Progenitor cell of endocrine pancreas (in vitro differentiated cells): ENCODE measurements at places on chromosomes 4 and X. TPM values are rescaled to one million over a fixed set of nuclear protein-coding genes. Genes with fewer than 3 reads are reported as not detected.
A peak's percentile ranks its signal among the peaks of the same experiment; 100 is the strongest.

- H3K36me3 ChIP-seq = no peaks in the 10 kb centered on the region
- DNase-seq = no peak
- no peak overlapping the region for H3K4me3 ChIP-seq
Observed at GRCh38 chr4:181271116-181271640, 972.0 kb upstream of the TENM3 start.

CPLX1 gene
- total RNA-seq = 1.4 and 2.0 TPM in 2 replicates

- no peak overlapping the region for H3K27ac ChIP-seq
- no peak overlapping the region for H3K4me3 ChIP-seq
- no peaks in the 10 kb centered on the region for H3K4me1 ChIP-seq
Observed at GRCh38 chr4:25527034-25527433, 128.6 kb upstream of the SLC34A2 start.

DNA sequence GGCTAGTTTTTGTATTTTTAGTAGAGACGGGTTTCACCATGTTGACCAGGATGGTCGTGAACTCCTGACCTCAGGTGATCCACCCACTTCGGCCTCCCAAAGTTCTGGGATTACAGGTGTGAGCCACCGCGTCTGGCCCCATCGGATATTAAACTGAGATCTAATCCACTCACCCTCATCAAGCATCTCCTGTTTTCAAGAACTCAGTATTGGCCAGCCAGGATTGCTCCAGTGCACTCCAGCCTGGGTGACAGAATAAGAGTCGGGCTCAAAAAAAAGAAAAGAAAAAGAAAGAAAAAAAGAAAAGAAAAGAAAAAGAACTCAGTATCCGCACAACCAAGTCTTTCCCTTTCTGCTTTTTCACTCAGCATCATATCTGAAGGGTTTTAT is 167.6 kb downstream of the OR13H1 start:
- no peak overlapping the region for H3K27ac ChIP-seq
- DNase-seq = no peak
- no peaks in the 10 kb centered on the region for H3K4me1 ChIP-seq
- H3K36me3 ChIP-seq = peaks cover 79% of the 10 kb centered on the region

GRCh38 chr4:184825141-184825895 is 450 bp downstream of the ACSL1 start:
- H3K27ac ChIP-seq = peak overlapping the region; percentile 71
- H3K4me1 ChIP-seq = peaks cover 6% of the 10 kb centered on the region
- H3K4me3 ChIP-seq = peak overlapping the region; percentile 75
- peak; percentile 28 for DNase-seq

VCX gene
- total RNA-seq = not detected in 2 replicates

ZCCHC12 gene
- total RNA-seq = 2.3 and 3.2 TPM in 2 replicates

SLC10A6 gene
- not detected in 2 replicates for total RNA-seq

DNA sequence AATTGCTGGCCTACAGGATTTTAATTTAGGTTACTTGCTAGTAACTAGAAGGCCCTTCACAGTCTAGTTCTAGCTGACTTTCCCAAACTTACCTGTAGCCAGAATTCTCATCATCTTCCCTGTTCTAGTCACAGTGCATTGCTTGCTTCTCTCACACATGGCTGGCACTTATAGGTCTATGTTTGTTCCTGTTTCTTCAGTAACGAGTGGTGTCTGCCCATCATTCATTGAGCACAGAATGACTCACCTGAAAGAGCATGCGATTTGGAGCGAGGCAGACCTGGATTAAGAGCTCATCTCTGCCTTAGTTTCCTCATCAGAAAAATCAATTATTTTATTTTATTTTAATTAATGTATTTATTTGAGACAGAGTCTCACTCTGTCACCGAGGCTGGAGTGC is 201.7 kb upstream of the ANK2 start:
- H3K27me3 ChIP-seq = no peaks in the 10 kb centered on the region
- no peak for DNase-seq
- no peak overlapping the region for H3K27ac ChIP-seq
- H3K4me1 ChIP-seq = no peaks in the 10 kb centered on the region
- H3K36me3 ChIP-seq = no peaks in the 10 kb centered on the region

DUSP9 gene
- 35.7 and 36.5 TPM in 2 replicates for total RNA-seq

DNA sequence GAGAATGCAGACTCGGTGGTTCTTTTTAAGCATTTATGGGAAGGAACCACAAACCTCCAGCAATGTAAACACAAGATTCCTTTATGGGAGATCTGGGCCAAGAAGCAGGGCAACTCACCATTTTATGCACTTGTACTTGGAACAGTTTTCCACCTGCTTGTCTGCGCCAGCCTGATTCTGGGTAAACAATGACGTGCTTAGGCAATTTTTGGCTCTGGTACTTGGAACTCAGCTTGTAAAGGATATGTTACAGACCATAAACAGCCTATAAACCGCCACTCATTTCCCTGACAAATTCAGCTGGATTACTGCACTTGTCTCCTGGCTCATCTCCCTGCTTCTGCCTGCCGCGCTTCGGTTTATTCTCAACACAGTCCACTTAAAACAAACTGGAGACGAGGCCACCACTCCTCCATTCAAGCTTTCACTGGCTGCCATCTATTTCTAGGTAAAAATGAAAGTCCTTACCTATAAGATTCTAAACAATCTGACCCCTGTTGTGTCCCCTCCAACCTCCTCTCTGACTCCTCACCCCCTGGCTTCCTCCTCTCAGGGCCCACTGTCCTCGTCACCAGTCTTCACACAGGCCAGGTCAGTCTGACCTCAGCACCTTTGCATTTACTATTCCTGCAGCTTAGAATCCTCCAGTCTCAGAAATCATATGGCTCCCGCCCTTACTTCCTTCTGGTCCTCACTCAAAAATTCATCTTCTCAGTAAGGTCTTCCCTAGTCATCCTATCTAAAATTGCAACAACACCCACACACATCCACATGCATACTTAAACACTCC is 205.9 kb upstream of the GALNT7 start:
- no peak for DNase-seq
- H3K27ac ChIP-seq = no peak overlapping the region
- peaks cover 2% of the 10 kb centered on the region for H3K27me3 ChIP-seq
- no peak overlapping the region for H3K4me3 ChIP-seq
- no peaks in the 10 kb centered on the region for H3K36me3 ChIP-seq

PRDM5 gene
- 18.9 and 24.1 TPM in 2 replicates for total RNA-seq

DNA sequence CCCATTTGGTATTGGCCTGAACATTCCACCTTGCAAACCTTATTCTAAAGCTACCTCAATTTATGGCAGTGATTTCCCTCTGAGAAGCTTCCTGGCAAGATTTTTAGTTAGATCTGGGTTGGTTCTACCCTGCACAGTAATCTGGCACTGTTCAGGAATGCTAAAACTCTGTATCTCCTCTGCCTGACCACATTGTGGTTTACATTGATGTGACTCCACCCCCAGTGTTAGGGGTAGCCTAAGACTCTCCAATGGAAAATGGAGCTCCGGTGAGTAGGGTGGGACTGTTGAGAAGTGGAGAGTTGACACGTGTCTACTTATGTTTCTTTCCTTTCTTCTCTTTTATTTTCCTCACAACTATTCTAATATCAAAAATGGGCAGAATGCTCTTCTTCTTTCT is 45.4 kb downstream of the BMPR1B start:
- H3K36me3 ChIP-seq = peaks cover 1% of the 10 kb centered on the region
- no peak overlapping the region for H3K27ac ChIP-seq
- no peak overlapping the region for H3K4me3 ChIP-seq
- no peaks in the 10 kb centered on the region for H3K27me3 ChIP-seq

GRCh38 chr4:8698341-8699062 is 105.9 kb downstream of the CPZ start:
- H3K4me1 ChIP-seq = peaks cover 3% of the 10 kb centered on the region
- DNase-seq = no peak
- H3K27ac ChIP-seq = no peak overlapping the region
- H3K36me3 ChIP-seq = no peaks in the 10 kb centered on the region
- H3K27me3 ChIP-seq = peaks cover 41% of the 10 kb centered on the region
- no peak overlapping the region for H3K4me3 ChIP-seq

GRCh38 chr4:150096625-150097024 is 18.4 kb downstream of the DCLK2 start:
- no peak for DNase-seq
- no peak overlapping the region for H3K27ac ChIP-seq
- H3K27me3 ChIP-seq = no peaks in the 10 kb centered on the region

DNA sequence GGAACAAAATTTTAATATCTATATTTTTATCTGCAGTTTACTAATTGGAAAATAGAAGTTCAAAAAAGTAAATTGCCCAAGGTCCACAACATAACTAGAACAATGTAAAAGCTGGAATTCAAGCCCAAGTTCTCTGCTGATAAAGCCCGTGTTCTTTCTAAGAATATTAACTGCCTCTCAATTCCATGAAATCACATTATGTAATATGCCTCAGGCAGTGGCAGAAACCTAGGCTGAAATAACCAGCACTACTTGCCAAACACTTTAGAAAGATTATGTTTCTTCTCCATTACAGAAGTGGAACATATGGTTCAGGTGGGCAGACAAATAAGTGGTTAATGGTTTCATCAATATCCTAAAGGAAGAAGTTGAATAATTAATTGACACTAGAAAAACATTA is 56.7 kb upstream of the ADGRL3 start:
- no peaks in the 10 kb centered on the region for H3K27me3 ChIP-seq
- no peak overlapping the region for H3K27ac ChIP-seq
- no peak overlapping the region for H3K4me3 ChIP-seq

DNA sequence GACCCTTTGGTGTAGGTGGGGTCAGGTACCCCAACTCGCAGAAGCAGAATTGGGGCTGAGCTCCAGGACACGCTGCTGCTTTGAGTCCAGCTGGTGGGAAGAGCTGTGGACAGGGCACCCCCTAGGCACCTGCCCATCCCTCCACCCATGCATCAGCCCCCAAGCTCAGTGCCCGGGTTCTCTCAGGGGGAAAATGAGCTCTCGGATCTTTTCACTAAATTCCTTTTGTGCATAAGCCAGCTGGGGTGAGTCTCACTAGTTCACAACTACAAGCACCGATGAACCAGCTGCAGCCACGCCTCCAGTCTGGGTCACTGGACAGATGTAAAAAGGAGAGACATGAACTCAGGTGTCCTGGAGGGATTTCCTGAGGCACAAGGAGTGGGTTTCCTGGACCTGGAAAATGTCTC is 286.8 kb downstream of the CRLF2 start:
- no peaks in the 10 kb centered on the region for H3K4me1 ChIP-seq
- no peak overlapping the region for H3K27ac ChIP-seq
- H3K27me3 ChIP-seq = no peaks in the 10 kb centered on the region

PLP1 gene
- total RNA-seq = 0.46 and 0.95 TPM in 2 replicates

DNA sequence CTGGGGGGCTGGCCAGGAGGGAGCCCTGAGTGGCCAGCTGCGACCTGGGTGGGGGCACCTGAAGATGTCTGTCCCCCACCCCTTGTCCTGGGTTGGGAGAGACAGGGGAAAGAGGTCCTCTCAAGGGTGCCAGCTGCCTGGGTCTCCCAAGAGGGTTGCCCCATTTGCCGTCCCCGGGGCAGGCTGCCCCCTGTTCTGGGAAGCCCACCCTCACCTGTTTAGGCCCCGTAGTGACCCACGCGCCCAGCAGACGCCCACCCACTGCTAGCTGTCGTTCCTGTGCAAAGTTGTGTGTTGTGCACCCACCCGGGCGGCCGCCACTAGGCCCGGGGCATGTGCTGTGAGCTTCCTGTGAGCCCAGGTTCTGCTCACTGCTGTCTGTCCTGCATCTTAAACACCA is 25.5 kb upstream of the PNMA3 start:
- no peaks in the 10 kb centered on the region for H3K4me1 ChIP-seq
- DNase-seq = no peak
- H3K4me3 ChIP-seq = no peak overlapping the region
- H3K27ac ChIP-seq = no peak overlapping the region
- H3K36me3 ChIP-seq = no peaks in the 10 kb centered on the region
- peaks cover 6% of the 10 kb centered on the region for H3K27me3 ChIP-seq

XAGE2 gene
- not detected in 2 replicates for total RNA-seq

TCEAL7 gene
- 4.9 and 5.1 TPM in 2 replicates for total RNA-seq

DNA sequence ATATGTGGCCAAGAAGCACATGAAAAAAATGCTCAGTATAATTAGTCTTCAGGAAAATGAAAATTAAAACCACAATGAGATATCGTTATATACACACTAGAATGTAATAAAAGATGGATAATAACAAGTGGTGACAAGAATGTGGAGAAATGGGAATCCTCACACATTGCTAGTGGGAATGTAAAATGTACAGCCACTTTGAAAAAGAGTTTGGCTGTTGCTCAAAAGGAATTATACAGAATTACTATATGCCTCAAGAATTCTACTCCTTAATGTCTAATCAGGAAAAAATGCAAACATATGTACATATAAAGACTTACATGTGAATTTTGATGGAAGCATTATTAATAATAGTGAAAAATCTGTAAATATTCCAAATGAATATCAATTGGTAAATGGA is 102.2 kb downstream of the SPCS3 start:
- peaks cover 3% of the 10 kb centered on the region for H3K4me1 ChIP-seq
- H3K27me3 ChIP-seq = no peaks in the 10 kb centered on the region
- H3K4me3 ChIP-seq = no peak overlapping the region
- H3K36me3 ChIP-seq = no peaks in the 10 kb centered on the region

DNA sequence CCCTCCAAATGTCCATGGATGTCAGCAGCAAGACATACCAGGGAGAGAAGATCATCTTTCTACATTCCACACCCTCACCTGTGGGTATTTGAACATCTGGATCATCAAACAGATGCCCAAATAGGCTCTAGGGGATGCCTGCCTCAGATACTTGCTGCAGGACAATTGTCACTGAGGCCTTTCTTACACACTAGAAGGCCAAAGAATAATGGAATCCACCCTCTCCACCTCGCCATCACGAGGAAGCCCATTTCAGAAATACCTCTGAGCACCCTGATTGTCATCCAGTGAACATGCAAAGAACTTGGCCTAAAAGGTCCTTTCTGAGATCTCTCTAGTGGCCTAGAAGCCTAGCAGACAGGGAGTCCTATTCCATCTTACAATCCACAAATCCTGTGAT is 6.9 kb upstream of the KIAA1210 start:
- no peaks in the 10 kb centered on the region for H3K27me3 ChIP-seq
- no peaks in the 10 kb centered on the region for H3K4me1 ChIP-seq
- no peak for DNase-seq

GRCh38 chrX:153414856-153415510 is 3.7 kb downstream of the ZFP92 start:
- H3K4me3 ChIP-seq = no peak overlapping the region
- peaks cover 18% of the 10 kb centered on the region for H3K27me3 ChIP-seq
- H3K4me1 ChIP-seq = no peaks in the 10 kb centered on the region
- no peaks in the 10 kb centered on the region for H3K36me3 ChIP-seq
- no peak overlapping the region for H3K27ac ChIP-seq
- no peak for DNase-seq
